ENCODE measurements at places on chromosomes 2 and 18.
A peak's percentile ranks its signal among the peaks of the same experiment; 100 is the strongest.

DNA sequence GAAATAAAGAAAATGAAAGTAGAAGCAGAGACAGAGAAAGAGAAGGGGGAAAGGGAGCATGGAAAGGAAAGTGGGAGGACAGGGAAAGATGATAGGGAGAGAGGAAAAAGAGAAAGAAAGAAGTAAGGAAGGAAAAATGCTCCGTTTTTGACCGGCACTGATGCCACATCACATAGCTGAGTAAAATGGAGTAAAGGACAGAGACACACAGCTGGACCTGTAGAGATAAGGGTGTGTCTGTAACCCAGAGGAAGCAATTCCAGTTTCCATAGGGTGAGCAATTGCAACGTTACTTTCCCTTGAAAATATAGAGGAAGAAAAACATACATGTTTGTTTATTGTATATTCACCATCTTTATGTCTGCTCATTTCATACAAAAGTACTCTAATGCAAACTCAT lies 1866.9 kb upstream of the PIK3C3 start:
- DNase-seq, result no peak

DNA sequence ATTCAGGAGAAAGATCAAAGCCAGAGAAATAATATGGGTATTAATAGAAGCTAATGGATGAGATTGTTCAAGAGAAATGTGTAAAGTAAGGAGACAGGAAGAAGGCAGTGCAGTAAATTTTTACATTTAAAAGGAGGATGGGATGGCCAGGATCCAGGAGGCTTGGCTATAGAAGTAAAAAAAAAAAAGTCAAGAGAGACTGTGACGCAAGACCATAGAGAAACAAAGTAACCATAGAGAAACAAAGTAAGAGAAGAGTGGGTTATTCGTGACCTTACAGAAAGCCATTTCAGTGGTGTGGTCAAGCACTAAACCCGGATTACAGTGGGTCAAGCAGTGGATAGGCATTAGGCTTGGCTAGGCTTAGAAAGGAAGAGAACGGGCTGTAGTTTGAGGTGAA lies 10.5 kb upstream of the FAM171B start:
- no peak for DNase-seq

- no peak for DNase-seq
Measured at GRCh38 chr2:217330647-217331046, 470.8 kb upstream of the TNP1 start.

- no peak for DNase-seq
Measured at GRCh38 chr18:37567061-37567993, 1.7 kb upstream of the CELF4 start.

DNA sequence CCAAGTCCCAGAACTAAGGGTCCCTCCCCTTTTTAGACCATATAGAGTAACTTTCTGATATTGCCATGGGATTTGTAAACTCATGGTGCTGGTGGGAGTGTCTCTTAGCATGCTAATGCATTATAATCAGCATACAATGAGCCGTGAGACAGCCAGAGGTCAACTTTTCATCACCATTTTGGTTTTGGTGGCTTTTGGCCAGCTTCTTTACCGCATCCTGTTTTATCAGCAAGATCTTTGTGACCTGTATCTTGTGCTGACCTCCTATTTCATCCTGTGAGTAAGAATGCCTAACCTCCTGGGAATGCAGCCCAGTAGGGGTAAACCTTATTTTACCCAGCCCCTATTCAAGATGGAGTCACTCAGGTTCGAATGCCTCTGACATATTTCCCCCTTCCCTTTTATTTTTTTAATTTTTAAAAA lies 148.2 kb downstream of the PHLPP1 start:
- DNase-seq, result peak; percentile 89

DNA sequence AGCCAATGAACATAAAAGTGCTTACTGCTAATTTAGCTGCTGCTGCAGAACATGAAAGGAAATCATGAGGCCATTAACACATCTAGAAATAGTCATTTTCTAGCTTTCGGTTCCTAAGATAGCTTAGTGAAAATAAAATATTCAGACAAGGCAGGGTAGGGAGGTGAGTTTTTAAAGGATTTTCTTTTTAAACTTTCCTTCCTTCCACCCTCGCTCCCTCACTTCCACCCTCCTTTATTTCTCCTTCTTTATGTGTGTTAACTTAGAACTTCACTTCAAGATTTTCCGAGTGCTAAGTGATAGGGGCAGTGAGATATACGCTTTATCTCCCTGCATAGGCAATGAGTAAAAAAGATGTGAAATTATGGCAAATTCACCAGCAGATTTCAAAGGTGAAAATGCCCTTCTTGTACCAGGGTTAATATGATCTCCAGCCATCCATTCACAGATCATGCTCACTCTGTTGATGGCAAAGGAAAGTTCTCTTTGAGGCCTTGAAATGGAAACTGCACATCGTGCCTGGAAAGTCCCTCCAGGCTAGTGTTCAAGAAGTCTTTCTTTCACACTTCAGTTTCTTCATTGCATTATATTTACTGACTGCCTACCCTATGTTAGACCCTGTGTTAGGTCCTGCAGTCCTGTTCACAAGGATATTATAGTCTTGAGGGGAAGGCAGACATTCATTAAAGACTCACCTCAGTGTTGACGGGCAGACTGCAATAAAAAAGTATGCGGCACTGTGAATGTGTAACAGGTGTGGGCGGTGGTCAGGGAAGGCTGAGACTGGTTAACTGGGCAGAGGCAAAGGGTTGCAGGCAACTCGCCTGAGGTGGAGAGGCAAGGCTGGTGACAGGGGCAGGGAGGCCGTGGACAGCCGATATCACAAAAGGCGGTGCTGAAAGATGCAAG lies 200.8 kb downstream of the PLCL1 start:
- no peak for DNase-seq

- DNase-seq, result no peak
Measured at GRCh38 chr18:34339155-34339554, 114.4 kb upstream of the NOL4 start.

DNA sequence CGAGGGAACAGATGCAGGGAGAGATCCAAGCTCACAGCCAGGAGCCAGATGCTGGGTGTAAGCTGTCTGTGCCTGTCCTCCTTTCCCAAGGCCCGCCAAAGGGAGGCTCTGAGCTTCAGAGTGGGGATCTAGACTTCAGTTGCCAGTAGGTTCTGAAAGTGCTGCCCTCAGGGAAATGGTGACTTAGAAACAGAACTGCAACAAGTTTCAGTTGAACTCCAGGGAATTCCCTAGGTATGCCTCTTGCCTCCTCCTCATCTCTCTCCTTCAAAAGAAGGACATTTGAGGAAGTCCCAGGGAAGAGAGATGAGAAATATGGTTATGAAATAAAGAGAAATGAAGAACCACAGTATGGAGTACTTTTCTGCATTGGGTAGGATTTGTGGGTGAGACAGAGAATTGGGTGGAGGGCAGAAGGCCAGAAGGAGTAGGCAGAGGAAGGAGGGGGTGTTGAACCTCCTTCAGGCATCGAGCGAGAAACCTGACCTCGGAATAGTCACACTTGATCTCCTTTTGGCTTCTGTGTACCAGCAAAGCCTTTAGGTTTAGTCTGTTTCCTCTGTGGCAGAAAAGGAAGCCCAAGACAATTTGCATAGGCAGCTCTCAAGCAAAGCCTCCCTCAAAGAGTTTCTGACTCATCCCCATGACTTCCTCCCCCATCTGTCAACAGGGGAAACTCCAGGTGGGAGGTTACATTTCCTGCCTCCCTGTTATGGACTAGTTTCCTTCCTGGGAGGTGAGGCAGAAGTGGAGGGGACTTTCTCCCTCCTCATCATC lies 45.7 kb downstream of the QPCT start:
- DNase-seq, result peak; percentile 74

GRCh38 chr2:233821709-233822100 lies 32.6 kb downstream of the HJURP start:
- no peak for DNase-seq
